Stimulated activated CD4-positive, alpha-beta T cell treated with anti-CD3 and anti-CD28 coated beads, Interleukin-1b, Interleukin-23, amount 100 ng/mL, for 24 hours (primary cell): ENCODE measurements at places on chromosomes 3 and 15.

DNA sequence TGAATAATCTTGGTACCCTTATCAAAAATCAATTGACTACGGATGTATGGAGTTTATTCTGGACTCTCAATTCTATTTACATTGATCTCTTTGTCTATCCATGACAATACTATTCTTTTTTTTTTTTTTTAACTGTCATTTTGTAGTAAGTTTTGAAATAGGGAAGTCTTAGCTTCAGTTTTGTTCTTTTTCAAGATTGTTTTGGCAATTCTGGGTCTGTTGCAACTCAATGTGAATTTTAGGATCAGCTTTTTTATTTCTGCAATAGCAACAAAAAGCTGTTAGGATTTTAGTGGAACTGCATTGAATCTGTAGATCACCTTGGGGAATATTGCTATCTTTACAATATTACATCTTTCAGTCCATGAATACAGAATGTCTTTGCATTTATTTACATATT, 21.4 kb downstream of the BTLA start:
- no peak for DNase-seq

- DNase-seq = no peak
These were observed 99.1 kb upstream of the SEMA6D start for GRCh38 chr15:47618241-47618640.

DNA sequence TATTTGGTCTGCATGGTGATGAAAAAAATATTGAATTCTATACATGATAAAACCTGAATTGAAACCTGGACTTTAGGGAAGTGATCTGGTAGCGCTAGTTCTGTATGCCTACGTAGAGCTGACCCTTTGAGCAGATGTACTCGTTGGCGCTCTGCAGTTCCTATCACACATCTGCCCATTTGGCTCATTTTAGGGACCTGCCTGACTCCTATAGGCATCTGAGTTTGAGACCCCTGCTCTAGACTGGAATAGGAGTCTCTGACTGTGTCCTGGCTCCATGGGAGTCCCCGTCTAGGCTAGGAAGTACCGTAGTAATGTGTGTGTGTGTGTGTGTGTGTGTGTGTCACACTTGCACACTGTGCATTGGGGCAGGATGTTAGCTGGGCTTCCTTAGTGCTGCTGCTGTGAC, 21.2 kb downstream of the STARD5 start:
- DNase-seq = no peak

- DNase-seq = no peak
These were observed 32.0 kb upstream of the STXBP5L start for GRCh38 chr3:120875989-120876388.

GRCh38 chr3:122727766-122728165, 47.1 kb downstream of the PARP14 start:
- DNase-seq = no peak

GRCh38 chr3:73255609-73256029, 194.2 kb downstream of the EBLN2 start:
- DNase-seq = no peak

DNA sequence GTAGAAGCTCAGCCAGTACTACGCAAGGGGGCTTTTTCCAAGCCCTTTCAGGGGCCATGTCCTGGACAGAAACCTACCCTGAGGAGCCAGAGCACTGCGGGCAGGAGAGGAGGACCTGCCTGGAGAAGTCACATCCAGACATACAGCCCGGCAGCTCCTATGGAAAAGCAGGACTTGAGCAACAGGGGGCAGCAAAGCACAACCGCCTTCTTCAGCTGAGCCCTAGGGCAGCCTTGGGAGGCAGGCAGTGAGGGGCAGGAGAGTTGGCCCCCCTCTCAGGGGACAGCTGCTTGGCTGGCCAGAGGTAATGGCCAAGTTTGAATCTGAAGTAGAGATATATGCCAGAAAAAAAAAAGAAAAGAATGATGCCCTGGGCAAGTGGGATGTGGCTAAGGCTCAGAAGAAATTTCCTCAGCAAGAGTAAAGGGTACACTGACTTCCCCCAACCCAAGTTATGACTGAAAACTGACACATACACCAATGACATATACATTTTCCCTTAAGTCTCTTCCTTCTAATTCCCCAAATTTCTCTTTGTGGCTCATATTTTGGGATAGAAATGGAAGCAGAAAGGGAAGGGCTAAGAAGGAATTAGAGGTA, 56.9 kb downstream of the CYP19A1 start:
- DNase-seq = no peak

DNA sequence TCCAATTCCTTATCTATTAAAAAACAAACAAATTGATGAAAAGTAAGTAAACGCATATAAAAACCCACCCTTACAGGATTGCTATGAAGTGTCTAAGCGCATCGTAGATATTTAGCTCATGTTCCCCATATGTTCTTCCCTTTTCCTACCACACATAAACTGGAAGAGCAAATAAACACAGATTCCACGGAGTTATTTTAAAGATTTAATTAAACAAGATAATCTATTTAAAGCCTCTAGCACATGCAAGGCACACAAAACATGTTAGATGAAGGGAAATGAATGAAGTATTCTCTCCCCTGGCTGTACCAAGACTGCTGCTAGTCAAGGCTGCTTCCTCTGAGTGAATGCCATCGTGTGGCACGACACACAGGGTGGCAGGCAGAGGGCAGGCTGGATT, 78.4 kb upstream of the FGF12 start:
- no peak for DNase-seq

GRCh38 chr3:79339846-79340245, 428.0 kb downstream of the ROBO1 start:
- DNase-seq = no peak

GRCh38 chr3:122058294-122058693, 3.1 kb downstream of the CD86 start:
- DNase-seq = no peak

GRCh38 chr15:99058421-99058870, 46.4 kb upstream of the SYNM start:
- no peak for DNase-seq

- DNase-seq = no peak
These were observed 14.6 kb downstream of the TRPC1 start for GRCh38 chr3:142738396-142738795.

DNA sequence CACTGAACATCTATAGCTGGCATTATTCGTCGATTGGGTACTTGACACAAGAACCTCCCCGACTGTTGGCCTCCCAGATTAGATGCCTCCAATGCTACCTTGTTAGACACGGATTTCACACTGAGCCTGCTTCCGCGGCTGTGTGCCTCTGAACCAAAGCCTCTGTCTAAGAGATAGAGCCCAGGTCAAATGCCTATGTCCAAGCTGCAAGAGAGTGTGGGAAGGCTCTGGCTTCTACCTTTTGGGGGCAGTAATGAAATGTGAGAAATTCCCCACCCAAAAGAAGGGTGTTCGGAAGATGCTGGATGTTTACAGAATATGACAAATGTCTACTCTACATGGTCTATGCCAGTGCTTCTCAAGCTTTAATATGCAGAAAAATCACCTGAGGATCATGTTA, 2.0 kb upstream of the RPUSD2 start:
- DNase-seq = no peak

GRCh38 chr3:130992344-130992743, 34.3 kb downstream of the ASTE1 start:
- no peak for DNase-seq

DNA sequence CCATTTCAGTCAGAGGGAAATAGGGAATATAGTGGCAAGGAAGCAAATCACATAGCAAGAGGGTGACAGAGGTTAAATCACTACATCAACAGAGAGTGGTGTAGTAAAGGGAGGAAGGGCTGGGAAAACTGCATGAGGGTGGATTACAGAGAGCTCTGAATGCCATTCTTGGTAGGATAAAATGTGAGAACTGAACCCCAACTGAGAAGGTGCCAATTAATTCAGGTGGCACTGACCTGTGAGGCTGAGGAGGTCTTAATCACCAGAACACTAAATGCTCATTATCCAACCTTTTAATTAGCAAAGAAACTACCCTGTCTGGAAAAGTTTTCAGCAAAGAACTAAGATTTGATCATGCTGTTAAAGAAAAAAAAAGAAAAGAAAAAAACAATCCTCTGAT, 202.7 kb downstream of the LRRN1 start:
- no peak for DNase-seq

GRCh38 chr3:77530870-77531269, 491.0 kb downstream of the ROBO2 start:
- no peak for DNase-seq

GRCh38 chr3:142958707-142959106, 4.8 kb downstream of the PAQR9 start:
- no peak for DNase-seq

- DNase-seq = no peak
These were observed 15.8 kb downstream of the TRAT1 start for GRCh38 chr3:108838436-108838835.

DNA sequence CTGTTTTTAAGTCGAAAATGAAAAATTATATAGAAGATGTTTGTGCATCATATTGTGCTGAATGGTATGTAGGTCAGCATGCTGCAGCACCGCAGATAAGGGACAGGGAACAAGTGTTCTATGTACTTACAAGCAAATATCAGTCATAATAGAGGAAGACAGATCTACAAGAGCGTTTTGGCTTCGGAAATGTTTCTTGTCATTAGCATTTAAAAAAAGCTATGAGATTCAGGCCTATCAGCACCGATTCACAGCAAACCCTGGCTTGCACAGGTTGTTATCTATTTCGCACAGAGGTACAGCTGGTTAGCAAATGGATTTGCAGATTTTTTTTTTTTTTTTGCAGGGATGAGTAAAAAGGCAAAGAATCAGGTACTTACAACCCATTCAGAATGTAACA, 204.2 kb upstream of the TBC1D5 start:
- DNase-seq = no peak

- no peak for DNase-seq
These were observed 69.1 kb downstream of the SSUH2 start for GRCh38 chr3:8575364-8576104.

DNA sequence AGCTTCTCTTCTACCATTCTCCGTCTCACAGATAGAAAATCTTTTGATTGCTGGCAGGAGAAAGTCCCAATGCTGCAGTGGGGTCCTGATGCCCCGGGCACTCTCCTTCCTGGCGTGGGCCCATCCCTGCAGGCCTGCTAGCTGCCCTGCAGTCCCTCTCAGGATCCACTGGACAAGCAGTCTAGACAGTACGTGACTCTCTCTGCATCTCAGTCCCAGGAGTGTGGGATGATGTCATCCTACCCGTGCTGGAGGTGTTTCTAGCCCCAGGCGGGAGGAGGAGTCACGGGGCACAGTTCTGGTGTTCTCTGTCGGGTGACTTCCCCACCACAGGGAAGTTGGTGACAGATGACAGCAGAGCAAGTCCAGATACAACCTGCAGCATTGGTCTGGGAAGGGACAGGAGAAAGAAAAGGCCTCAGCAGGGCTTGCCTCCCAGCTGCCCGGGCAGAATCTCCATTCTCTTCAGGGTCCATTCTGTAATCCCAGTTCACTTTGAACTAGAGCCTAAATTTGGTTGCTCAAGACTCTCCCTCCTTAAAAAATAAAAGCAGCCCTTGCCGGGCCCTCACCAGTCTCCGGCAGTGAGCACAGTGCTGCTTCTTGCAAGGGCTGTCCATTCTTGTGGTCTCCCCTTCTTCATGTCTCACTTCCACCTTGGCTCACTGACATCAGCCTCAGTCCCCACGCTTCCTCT, 30.6 kb downstream of the SLC28A1 start:
- DNase-seq = no peak

- no peak for DNase-seq
These were observed 175.9 kb downstream of the RPLP1 start for GRCh38 chr15:69628256-69629093.

GRCh38 chr3:172211123-172211522, 171.7 kb downstream of the FNDC3B start:
- DNase-seq = no peak
